ENCODE measurements at places on chromosomes 3 and 15. TPM values are rescaled to one million over a fixed set of nuclear protein-coding genes. Genes with fewer than 3 reads are reported as not detected.

DNA sequence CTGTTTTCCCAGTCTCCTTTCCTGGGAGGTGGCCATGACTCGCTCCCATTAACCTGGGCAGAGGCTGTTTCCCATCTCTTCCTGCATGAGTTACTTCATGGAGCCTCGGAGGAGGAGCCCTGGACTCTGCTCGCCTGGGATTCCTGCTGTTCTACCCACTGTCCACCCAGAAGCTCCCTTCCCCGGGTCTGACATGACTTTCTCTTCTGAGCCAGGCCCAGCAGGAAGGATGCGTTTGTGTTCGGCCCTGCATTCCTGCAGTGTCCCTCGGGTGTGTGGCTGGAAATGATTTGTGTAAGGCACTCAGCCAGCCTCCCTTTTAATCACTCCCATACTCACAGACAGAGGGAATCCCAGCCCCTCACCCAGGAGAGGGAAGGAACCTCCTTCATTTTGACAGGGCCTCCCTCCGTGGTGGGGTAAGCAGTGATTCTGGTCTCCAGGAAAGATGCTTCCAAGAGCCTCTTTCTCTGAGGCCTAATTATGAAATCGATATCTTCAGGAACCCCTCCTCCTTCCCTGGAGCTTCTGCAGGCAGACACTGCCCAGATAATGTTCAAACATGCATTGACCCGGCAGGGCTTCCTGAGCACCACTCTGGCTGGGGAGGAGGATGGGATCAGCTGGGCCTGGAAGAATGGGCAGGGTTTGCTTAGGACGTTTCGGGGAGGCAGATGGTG lies 41.6 kb upstream of the DLG1 start:
- DNase-seq: peak; percentile 28

MYL3 gene
- not detected for total RNA-seq

GRCh38 chr3:53651927-53652326 lies 157.5 kb downstream of the CACNA1D start:
- no peak for DNase-seq

DNA sequence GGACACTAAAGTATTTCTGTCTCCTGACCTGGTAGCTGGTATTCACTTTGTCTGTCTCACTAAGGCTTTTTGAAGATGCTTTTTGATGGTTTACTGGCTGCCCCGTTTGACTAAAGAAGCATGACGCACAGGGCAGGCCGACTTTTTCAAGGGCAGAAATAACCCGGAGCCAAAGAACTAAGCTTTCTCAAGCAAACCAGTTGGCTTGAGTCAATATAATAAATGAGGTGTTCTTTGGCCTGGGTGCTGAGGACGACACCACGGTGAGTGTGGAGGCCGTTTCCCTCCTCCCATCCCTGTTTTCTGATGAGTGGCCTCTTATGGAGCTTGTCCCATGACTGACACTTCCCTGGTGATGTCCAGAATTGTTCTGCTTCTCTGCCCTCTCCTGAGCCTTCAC lies 220.9 kb downstream of the ITPR1 start:
- no peak for DNase-seq

- no peak for DNase-seq
These were observed 5.2 kb downstream of the GNAI2 start for GRCh38 chr3:50241163-50241562.

DNA sequence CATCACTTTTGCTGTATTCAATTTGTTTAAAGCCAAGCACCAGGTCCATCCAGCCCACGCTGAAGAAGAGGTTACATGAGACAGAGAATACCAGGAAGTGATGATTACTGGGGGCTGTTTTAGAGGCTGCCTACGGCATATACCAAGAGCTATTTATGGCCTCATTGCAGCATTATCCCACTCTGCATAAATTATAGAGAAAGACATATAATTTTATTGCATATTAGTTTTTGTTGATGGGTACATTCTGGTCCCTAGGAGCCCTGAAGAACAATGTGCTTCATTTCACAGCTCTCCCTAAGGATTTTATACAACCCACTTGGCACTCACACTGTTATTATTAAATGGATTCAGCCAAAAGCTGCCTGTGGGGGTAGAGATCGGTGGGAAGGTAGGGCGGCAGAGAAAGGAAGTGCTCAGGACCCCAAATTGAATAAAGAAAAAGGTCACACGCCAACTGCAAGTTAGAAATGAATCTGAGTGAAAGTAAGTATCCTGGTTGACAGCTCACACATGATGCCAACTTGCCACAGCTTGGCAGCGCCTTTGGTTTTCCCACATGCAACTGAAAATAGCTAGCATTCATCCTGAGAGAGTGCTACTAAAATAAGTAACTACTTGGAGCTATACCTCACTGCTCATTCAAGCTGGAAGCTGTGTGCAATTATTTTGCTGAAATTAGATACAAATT lies 73.7 kb downstream of the CCNL1 start:
- DNase-seq: peak; percentile 23

DNA sequence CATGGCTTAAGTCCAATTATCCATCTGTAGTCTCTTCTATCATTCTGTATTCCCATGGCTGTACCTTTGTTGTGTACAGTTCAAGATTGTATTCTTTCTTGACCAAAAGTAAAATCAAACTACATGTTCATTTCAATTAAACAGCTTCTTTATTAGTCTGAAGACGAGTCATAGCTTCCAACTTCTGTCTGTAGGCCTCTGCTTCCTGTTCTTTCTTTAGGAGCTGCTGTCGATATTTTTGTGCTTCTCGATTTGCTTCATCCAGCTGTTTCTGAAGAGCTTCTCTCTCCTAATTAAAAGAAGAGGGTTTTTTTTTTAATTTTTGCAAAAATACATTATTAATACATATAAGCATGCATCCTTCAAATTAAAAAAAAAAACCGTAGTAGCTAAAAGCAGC lies 13.0 kb upstream of the HDC start:
- DNase-seq: no peak

DNA sequence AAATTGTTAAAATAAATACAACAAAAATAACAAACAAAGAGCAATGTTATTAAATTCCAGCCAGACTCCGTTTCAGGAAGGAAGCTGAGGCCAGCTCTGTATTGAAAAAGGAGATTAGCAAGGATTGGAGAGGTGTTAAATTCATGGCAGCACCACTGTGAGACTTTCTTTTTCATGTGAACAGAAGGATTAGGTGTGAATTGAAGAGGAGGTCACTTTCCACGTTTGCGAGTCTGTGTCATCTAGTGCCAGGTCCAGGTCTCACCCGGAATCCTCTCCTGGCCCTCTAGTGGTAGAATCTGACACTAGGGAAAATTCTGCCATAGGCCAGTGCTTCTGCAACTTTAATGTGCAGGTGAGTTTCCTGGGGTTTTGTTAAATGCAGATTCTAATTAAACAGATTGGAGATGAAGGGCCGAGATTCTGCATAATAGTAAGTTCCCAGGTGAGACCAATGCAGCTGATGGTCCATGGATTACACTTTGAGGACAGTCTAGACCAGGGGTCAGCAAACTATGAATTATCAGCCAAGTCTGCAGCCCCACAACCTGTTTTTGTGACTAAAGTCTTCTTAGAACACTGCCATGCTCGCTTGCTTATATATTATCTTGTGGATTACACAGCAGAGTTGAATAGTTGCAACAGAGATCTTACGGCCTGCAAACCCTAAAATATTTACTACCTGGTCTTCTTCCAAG lies 9.2 kb upstream of the SLC6A1 start:
- DNase-seq: peak; percentile 24

DNA sequence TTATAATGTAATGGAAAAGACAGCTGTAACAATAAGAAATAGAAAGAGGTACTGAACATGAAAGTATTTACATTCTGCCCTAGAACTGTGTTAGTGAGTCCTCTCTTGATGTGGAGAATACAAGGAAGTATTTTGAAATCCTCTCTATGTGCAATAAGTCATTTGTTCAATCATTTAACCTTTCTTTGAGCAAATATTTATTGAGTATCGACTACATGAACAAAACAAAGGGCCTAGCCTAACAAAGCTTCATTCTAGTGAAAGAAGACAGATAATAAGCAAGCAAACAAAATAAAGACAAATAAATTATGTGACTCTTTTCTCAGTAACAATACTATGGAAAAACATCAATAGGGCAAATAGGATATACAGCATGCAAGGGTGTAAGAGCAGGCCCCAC lies 354.9 kb upstream of the ATP11B start:
- DNase-seq: no peak

All from PC-9 (cell line).